Activated T-cell treated with anti-CD3 and anti-CD28 coated beads for 48 hours (primary cell): ENCODE measurements at places on chromosomes 13 and 19.

GRCh38 chr13:26722321-26722720 is 38.3 kb downstream of the GPR12 start:
- DNase-seq, result no peak

DNA sequence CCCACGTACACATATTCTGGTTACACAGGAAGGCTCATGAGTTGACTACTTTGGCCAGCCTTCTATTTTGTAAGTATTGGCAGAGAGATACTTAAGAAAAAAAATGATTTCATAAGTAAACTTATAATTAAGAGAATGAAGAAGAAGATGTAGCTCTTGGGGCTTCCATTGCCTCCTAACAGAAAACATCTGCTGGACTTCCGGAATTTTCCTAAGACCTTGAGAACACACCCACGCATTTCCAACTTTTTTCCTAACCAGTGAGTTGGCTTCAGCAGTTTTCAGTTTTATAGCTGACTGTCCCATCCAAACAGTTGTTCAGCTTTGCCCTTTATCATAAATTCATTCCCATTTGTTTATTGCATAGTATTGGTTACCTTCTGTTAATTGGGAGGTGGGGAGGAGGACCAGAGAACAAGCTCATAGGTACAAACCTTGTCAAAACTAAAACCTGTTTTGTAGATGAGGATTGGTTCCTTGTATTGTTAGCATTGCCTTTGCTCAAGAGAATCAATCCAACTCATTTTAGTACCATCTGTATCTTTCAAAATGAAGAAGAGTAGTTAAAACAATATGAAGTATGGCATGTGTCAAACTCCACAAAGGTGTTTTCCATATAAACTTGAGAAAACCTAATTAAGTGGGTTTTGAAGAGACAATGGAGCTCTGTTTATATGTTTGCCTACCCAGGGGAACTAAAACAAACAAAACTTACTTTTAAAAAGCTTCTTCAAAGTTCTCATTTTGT is 93.9 kb downstream of the COL4A2 start:
- no peak for DNase-seq

GRCh38 chr13:50386541-50387050 is 371.4 kb downstream of the KCNRG start:
- no peak for DNase-seq

- no peak for DNase-seq
These were observed 612.1 kb upstream of the KLHL1 start for GRCh38 chr13:70720386-70720785.

DNA sequence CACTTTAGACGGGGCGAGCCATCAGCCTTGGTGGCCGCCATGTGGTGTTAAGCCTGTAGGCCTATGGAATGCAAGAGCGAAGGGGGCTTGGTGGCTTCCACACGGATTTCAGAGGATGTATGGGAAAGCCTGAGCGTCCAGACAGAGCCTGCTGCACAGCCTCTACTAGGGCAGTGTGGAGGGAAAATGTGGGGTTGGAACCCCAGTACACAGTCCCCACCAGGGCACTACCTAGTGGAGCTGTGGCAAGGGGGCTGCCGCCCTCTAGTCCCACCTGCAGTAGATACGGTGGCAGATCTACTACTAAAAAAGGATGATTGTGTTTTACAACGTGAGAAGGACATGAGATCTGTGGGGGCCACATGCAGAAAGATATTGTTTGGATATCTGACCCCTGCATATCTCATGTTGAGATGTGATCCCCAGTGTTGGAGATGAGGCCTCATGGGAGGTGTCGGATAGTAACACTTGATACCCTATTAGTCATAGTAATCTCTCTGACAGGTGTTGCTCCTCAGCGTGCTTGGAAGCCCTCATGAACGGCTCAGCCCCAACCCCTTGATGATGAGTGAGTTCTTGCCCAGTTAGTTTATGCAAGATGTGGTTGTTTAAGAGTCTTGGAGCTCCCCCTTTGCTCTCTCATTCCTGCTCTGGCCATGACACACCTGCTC is 45.6 kb downstream of the LHFPL6 start:
- DNase-seq, result no peak

DNA sequence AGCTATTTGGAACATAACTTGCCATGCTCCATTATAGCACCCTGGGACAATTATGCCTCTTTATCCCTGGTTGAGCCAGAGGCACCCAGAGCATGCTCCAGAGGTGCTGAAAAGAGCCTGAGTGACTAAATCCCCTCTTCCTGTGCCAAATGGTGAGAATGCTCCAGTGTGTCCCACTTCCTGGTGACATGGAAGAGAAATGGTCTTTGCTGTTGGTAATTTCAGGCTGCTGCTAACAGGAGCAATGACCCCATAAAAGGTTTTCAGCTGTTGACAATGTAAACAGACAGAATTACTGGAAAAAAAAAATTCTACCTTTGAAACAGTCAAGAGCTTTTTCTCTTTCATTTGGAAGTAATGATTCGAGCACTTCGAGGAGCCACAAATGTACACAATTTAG is 341.8 kb downstream of the FGF9 start:
- DNase-seq, result no peak

DNA sequence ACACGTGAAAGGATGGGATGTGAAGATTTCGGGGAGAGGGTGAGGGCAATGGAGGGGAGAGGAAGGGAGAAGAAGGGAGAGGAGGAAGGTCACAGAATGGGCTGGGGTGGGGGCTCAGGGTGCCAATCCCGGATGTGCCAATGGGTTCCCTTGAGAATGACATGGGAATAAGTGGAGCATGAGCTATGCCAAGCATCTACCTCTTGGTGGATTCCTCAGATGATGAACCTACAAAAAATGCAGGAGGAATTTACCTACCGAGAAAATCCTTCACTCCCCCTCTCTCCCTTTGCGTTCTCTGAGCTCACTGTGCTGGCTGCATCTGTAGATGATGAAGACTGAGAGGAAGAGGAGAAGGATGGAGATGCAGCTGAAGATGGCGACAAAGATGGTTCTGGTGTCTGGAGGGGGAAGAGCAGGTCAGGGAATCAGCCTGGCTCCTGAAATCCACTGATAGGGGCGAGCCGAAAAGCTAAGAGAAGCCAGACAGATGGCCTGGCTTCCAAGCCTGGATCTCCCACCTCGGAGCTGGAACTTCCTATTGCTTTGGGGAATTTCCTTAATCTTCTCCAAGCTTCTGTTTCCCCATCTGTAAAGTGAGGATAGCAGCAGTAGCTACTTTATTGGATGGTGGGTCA is 21.6 kb downstream of the VSTM1 start:
- DNase-seq, result no peak

- DNase-seq, result no peak
These were observed 4.1 kb downstream of the CA11 start for GRCh38 chr19:48641850-48642249.

DNA sequence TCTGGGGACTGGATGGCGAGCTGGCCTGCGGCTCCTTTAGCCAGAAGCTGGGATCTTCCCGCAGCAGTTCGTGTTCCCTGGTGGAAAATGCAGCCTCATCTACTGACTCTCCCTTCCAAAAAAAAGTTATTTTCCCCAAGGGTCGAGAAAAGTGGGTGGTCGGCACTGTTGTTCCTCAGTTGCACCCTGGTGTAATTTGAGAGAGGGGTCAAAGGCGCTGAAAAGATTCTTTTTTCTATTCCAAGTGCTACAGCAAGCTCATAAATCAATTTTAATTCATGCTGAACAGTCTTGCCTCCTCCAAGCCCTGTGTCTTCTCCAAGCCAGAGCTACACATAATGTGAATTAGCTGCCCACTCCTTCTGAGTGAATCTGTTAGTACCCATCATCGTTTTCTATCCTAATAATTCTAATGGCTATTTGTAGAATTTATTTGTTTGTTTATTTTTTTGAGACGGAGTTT is 774 bp downstream of the SLC25A15 start:
- no peak for DNase-seq

DNA sequence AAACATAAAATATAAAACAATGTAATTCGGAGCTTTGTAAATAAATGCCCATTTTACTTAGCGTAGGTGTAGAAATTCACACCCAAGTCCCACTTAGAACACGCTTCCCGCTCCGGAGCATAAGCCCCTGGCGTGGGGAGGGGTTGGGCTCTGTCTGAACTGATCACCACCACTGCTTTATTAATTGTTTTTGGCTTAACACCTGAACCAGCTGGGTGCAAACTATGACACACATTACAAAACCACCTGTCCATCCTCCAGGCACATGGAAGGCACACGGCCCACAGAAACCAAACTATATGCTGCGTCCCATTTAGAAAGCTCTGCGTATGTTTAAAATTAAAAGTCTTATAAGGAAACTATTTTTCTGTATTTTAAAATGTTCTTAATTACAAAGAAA is 25.9 kb downstream of the RASA3 start:
- DNase-seq, result no peak

DNA sequence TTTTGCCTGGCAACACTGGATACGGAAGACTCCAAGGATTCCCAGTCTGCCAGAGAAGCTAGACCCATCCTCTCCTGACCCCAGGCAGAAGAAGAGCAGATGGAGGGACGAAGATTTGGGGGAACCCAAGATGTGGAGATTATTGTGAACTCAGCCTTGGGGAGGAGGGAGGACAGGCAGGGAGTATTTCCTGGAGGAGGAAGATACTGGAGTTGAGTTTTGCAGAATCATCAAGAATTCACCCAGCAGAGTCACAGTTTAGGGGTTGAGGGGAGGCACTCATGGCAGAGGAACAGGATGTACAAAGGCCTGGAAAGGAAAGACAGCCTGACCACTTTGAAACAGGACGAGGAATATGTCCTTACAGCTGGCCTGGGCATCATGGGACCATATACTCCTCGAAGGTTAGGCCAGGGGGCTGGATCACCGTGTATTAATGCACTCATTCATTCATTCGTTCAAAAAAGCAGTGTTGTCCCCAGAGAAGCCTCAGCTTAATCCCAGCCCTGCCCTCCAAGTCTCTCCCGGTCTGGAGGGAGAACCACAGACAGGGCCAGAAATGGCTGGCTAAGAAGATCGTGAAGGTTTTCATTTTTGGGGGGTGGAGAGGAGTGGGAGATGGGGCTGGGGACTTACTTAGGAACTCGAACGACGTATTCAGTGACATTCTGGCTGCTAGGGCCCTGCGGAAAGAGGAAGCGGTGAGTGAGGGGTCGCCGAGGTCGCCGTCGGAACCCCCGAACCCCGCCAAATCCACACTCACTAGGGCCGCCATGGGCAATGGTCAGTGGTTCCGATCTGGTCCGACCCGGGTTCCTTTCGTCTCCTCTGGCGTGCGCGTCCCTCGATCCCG is 517 bp downstream of the GTF2F1 start:
- DNase-seq, result no peak

- DNase-seq, result no peak
These were observed 57.8 kb downstream of the CCDC70 start for GRCh38 chr13:51919531-51919930.

DNA sequence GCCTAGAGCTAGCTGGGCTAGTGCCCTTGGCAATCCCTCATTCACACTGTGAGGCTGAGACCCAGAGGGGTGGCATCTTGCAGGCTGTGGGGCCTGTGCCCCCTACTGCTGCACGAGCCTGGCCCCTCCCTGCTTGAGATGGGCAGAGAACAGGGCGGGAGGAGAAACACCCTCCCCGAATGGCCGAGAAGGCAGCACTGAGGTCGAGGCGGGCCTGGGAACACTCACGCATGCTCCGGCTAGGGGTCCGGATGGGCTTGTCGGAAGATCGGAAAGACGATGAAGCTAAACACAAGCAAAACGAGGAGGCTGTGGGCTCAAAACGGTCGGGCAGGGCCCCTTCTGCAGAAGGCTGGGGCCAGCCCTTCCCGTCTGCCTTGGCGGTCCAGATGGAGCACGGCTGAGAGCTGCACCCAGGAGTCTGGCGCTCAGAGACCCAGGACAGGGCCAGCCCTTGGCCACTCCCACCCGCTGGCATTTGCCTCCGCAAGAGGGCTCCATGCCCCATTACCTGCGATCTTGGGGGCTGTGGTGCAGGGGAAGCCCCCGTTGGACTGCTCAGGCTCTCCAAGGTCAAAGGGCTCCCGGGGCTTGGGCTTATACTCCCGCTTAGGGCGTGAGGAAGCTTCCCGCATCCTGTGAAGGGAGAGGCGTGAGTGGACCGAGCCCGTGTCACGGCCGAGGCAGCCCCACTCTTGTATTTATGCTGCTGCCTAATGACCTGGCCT is 18.9 kb downstream of the MPND start:
- DNase-seq, result no peak

DNA sequence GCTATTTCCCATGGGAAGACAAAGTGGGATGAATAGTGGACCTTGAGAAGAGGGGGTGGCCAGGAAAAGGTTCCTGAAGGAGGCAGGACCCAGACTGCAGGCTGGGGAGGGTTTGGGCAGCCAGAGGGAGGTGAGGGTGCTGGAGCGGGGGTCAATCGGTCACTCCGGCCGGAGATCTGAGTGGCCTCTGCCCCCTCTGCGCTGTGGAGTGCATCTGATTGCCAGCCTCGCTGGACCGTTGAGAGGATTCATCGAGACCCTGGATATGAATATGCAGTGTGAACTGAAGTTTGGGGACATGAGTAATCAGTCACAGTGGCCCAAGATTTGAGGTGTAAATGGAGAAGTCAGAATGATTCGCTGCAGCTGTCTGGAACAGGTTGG is 5.5 kb upstream of the ZNF580 start:
- no peak for DNase-seq

DNA sequence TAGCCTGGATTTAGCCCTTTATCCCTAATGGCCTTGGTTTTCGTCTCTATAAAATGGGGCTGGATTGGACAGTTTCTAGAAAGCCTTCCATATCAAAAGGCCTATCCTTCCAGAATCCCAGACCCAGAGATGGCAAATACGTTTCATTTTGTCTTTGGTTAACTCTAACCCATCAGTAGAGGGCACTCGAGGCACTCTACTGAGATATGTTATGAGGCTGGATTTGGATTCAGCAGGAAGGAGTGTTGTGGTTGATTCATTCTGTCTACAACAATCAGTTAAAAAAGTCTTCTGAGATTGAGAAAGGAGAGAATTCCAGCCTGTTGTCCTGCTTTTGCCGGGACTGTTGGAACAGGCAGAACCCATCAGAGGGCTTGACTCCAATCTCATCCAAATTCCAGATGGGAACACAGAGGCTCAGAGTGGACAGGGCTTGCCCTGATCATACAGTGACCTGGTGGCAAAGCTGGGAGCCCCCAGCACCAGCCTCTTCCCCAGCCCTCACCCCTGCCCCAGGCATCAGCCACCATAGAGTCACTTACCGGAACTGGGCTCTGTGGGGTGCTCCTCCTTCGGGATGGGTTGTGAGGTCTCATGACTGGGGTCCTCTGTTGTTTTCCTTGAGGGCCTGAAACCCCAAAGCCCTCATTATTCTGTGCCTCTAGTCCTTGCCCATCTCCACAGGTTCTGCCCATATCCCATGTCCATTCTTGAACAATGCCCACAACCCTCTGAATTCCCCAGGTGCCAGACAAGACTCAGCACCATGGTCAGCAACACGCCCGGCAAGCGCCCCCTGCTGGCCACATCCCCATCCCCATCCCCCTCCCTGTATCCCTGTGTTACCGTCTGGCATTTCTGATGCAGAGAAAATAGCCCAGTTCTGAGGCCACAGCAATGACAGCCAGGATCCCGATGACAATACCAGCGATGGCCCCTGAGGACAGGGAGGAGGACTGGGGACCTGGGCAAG is 12.3 kb upstream of the ZNF180 start:
- DNase-seq, result peak; percentile 10

- no peak for DNase-seq
These were observed 73.9 kb upstream of the SLC10A2 start for GRCh38 chr13:103140001-103140671.

GRCh38 chr13:113527272-113527958 is 36.9 kb upstream of the DCUN1D2 start:
- DNase-seq, result no peak
